ENCODE measurements at places on chromosomes 3 and 15.

GRCh38 chr3:196192036-196192523 is 19.1 kb downstream of the ZDHHC19 start:
- peak; percentile 95 for DNase-seq

DNA sequence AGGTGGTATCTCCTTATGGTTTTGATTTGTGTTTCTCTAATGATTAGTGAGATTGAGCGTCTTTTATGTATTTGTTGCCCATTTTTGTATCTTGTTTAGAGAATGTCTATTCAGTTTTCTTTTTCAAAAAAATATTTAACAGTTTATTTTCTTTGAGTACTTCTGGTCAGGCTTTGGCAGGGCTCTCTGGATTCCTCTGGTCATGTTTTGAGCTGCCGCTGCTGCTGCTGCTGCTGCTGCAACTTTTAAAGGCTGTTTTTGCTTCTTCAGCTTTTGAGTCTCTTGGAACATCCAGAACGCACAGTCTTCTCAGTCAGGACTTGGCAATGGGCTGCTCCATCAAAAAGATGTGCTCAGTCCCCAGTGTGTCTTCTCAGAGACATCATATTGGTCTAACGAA is 40.1 kb downstream of the REC114 start:
- DNase-seq = no peak

GRCh38 chr15:90479656-90480055 is 50.1 kb upstream of the CRTC3 start:
- DNase-seq = no peak

- DNase-seq = no peak
These were observed 11.4 kb downstream of the PRR20G start for GRCh38 chr3:127276396-127276795.

- DNase-seq = no peak
These were observed 55.5 kb downstream of the SATB1 start for GRCh38 chr3:18369551-18370185.

DNA sequence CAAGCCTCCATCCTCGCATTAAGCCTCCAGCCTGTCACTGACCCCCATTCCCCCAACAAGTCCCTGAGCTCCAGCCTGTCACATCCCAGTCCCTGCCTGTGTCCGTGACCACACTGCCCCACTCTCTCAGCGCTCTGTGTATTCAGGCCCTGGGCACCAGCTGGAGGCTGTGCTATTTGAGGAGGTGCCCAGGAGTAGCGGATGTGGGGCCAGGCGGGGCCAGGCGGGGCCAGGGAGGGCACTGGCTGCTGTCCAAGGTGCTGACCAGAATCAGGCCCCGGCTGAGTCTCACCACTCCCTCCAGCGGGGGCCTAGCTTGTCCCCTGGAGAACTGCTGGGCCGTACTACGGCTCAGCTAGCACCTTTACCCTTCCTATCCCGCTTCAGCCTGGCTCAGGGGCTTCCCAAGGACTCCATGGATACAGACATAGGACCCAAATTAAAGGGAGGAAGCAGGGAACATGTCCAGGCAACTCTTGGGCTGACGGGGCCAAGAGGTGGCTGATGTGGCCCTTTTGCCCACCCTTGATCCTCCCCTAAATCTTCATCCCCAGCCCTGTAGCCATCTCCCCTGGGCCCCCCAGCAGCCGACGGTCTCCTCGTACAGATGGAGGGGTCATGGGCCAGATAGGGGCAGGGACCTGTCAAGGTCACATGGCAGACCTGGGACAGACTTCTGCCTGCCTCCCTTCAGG is 1.1 kb downstream of the HHATL start:
- DNase-seq = no peak

- DNase-seq = no peak
These were observed 90.0 kb downstream of the ANO10 start for GRCh38 chr3:43531835-43532234.

GRCh38 chr3:155744626-155745324 is at the start of gene PLCH1:
PLCH1 (minus strand) TSS chr3:155745071; CDS start chr3:155704224, 40,847 bp downstream.
- DNase-seq = peak; percentile 24

- no peak for DNase-seq
These were observed 23.9 kb downstream of the LRIG1 start for GRCh38 chr3:66476852-66477381.

DNA sequence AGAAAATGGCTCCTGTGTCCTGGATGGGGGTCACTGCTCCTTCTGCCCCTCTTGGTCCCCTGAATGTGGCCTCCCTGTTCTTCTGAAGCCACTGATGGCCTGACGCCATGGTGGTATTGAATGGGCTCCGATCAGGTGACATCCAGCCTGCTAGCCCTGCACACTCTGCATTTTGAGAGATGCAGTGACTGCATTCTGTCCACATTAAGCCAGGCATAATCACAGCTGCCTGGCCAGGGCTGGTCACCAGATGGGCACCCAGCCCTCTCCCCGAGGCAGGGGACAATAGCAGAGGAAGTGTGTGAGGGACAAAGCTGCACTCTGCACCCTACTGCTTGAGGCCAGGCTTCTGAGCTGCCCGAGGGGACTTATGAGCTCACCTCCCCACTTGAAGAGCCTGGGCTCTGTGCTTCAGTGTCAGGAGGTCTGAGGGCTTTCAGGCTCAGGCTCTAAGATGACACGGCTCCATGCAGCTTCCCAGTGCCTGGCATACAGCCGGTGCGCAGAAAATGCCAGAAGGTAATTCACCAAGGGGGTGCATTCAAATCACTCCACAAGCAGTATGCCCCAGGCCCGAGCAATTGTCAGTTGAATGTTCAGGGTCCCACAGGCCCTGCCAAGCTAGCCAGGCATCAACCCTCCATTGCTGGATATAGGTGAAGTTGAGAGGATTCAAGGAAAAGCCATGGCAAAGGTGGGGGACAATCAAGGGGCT is 56.8 kb downstream of the WNT7A start:
- no peak for DNase-seq

GRCh38 chr15:84057714-84058331 is 177.8 kb upstream of the GOLGA6L4 start:
- no peak for DNase-seq
